ENCODE measurements at places on chromosomes 6 and 20.

DNA sequence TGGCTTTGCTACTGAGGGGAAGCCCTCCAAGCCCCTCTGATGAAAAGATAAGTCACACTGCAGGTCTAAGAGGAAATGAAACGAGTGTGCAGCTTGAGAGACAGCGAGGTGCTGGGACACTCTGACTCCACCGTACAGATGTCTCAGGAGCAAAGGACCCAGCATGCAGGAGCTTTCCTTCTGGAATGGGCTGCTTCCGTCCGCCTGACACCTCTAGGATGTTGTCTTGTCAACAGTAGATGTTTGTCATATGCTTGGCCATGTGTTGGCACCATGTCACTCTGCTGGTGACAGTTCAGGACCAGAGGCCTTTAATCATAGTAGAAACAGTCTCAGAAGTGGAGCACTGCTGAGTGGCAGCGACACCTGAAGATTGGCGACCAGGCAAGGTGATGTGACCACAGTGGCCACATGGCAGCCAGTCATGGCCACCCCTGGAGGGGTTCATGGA, 46.7 kb downstream of the SLC24A3 start:
- no peak for DNase-seq

GRCh38 chr20:58682656-58683531, 9.7 kb upstream of the NPEPL1 start:
- DNase-seq, result no peak

DNA sequence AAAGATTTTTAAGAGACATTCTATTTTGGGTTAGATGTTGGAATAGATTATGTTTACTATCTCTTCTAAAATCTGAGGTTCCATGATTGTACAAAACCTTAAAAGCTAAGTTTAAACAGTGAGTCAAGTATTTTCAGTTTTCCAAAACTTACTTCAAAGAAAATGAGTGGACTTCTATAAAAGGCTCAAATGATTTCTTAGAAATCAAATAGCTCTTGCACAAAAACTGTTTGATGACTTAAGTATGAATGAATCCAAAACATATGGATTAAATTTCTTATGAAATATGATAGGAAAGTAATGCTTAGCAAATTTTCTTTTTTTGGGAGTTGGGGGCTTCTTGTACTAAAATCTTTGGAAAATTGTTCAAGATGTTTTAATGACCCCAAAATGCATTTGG, 837.3 kb upstream of the SLC35B3 start:
- DNase-seq, result no peak

- DNase-seq, result no peak
Measured at GRCh38 chr20:24784607-24785006, 164.5 kb upstream of the CST7 start.

DNA sequence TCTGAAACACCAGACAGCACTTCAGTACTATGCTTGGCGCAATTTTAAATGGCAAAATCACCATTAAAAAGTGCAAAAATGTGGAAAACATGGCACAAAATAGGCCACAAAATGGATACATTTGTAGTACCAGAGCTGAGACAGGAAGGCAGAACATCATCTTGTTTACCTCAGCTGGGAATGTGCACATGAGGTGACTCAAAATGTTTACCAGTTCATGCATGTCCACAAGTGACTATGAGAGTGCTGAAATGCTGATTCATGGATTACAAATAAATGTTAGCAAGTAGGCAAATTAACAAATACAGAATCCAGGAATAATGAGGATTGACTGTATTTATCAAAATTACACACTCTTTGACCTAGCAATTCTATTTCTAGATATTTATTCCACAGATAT, 201.6 kb downstream of the ISM1 start:
- DNase-seq, result no peak

GRCh38 chr6:77463308-77463860, at the start of gene HTR1B:
HTR1B (minus strand) TSS chr6:77463491; CDS start chr6:77463403, 88 bp downstream.
- DNase-seq, result no peak

GRCh38 chr6:44078827-44079671, 48.2 kb downstream of the MRPL14 start:
- DNase-seq, result peak; percentile 48

DNA sequence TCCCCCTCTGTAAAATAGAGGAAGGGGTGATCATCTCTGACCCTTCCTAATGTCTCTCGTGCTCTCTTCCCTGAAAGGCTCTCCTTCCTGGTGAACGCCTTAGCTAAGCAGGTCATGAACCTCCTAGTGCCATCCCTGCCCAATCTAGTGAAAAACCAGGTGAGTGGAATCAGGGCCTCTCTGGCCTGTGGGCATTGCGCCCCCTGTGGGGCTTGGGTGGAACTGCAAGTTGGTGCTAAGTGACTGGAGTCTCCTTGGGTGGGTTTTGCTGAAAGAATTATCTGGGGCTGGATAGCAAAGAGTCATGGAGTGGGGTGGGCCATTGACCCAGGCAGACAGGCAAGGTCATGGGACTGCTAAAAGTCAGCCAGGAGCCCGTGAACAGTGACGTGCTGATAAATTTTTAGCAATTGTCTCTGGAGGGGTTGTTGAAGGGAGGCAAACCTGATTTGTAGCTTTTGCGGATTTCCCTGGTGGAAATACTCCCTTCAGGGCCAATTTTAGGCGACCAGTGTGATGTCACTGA, 8.9 kb downstream of the BPIFB1 start:
- DNase-seq, result peak; percentile 47

- no peak for DNase-seq
Measured at GRCh38 chr20:7744411-7744810, 195.8 kb downstream of the HAO1 start.

DNA sequence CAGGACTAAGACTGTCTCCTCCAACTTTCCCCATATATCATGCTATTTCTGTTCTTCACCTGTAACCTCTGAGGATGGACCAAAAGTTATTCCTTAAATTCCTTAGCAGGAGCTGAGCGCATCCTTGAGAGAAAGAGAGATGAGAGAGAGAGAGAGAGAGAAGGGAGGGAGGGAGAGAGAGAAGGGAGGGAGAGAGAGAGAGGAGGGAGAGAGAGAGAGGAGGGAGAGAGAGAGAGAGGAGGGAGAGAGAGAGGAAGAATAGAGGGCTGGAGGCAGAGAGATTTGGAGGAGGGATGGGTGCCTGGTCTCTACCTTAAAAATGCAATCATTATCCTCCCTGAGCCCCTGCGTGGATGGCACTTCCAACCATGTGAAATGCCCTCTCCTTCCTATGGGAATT, 73.6 kb downstream of the BMP2 start:
- DNase-seq, result no peak

- no peak for DNase-seq
Measured at GRCh38 chr20:20192366-20192765, 140.0 kb downstream of the CFAP61 start.

DNA sequence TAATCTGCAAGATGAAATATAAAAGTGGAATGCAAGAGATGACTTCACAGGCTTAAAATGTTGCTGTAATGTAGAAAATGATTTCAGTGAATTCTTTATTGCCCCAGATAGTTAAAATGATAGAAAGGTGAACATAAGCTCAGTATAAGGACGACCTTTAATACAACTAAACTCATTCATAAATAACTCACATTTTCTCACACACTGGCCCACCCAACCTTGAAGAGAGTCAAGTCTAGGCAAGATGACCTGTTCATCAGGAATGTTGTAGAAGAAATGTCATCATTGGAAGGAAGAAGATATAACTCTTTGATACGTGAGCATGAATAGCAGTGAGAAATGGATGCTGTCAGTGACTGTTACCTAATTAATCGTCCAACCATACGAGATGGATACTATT, 111.1 kb upstream of the SASH1 start:
- no peak for DNase-seq

GRCh38 chr6:43791745-43792422, 21.9 kb downstream of the VEGFA start:
- DNase-seq, result no peak

GRCh38 chr6:107369493-107369892, 89.9 kb downstream of the PDSS2 start:
- DNase-seq, result no peak

- no peak for DNase-seq
Measured at GRCh38 chr6:90811596-90812226, 224.8 kb upstream of the MAP3K7 start.

DNA sequence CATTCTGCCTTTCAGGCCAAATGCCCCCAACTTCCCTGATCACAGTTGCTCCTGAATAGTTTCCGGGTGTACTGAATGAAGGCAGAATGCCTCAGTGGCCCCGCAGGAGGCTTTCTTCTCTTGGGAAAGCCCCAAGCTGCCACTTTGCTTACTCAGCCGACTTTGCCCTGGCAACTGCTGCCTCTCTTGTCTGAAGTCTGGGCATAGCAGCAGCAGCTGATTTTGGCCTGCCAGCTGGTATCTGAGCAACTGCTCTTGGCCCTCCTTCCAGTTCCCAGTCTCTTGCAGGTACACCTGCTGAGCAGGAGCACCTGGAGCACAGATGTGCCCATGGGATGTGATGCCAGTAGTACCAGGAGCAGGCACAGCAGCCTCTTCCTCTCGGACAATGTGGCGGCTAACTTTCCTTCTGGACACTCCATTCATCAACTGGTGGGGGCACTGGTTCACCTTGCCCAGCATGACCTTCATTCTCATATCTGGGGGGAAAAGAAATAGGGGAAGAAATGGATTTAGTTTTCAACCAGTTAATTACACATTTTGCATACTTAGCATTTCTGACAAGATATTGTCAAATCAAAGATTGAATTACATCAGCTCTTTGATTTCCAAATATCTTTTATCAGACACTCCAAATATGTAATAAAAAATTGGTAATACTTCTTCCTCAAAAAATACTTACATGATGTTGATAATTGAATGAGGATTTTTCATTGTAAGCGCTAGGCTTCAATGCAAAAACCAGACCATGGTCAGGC, 468.2 kb downstream of the PKHD1 start:
- DNase-seq, result no peak

- no peak for DNase-seq
Measured at GRCh38 chr6:56581296-56581925, 61.3 kb downstream of the DST start.

DNA sequence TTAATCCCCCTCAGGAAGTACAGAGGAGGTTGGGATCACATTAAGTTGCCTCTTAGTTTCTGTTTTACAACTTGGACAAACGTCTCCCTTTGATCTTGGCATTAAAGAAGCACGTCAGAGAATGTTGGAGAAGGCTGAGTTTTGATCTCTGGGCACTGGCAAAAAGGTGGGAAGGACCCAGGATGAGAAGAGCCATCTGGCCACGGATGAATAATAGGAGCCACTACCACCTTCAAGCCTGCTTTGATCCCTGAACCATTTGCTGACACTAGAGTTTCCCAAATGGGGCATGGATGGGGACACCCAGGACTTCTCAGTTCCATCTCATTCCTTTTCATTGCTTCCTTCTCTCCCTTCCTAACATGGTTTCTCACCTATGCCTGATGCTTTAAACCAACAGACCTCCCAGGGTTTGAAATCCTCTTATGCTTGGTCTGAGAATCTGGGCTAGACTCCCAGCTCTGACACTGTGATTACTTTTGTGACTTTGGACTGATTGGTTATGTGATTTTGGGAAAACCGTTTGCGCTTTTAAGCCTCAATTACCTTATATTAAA, 5.8 kb downstream of the TM9SF4 start:
- no peak for DNase-seq

DNA sequence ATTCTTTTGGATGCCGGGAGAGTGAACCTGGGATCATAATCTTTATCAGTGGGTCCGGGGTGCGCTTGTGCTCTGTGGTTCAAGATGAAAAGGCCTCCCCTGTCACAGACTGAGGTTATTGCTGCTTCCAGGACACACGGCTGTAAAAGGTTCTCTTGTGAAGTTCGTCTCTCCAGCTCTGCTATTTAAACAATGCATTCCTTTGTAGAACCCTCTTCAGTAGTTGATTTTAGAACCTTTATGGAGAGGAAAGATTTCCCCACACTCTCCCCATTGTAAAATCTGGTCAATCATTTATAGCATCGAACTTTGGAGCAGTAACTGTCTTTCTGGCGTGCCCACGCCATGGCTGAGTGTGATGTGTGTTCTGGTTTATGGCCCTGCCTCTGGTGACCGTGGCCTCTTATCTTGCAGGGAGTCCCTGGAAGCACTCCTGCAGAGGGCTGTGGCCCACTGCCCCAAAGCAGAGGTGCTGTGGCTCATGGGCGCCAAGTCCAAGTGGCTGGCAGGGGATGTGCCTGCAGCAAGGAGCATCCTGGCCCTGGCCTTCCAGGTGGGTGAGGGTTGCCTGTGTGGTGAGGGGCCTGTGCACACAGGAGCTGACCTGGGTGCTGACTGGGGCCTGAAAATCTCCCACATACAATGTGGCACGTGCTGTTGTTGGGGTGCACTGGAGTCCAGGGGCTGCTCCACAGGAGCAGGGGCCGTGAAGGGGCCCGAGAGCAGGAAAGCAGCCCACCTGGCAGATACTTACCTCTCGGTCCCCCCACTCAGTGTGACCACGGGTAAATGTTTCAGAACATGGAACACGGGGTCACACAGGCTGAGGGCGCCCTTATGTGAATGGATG, 11.6 kb upstream of the C20orf204 start:
- DNase-seq, result no peak

DNA sequence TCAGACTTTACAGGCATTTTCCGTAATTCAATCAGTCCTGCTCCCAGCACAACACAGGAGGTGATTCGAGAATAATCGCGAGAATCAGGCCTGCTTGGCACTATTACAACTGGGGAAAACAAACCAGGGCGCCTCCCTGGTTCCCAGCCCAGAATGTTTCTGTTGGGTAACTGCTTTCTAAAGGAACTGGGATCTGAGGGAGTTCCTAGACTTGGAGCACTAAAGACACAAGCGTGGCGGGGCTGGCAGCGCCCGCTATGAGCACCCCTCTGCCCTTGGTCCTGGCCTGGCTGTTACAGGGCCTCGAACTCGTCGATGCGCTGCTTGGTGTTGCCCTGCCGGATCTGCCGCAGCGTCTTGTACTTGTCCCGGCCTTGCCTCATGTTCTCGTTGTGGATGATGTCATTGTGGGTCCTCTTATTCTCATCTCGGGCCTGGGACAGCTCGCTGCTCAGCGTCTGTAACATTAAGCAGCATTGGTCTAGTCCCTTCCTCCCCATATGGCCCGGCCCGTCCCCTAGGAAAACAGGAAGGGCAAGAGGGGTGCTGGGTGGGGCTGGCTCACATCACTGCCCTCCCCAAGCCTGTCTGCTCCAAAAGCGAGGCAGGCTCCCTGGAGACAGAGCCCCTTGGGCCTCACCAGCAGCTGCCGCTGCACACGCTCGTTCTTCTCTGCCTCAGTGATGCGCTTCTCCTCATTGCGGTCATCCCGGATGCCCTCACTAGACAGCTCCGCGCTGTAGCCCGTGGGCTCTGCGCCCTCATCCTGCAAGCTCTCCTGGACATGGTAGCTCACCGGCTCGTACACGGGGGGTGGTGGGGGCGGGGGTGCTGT, 52.3 kb downstream of the EZR start:
- DNase-seq, result no peak

- DNase-seq, result no peak
Measured at GRCh38 chr20:11891776-11892545, 25.7 kb upstream of the BTBD3 start.

- DNase-seq, result no peak
Measured at GRCh38 chr20:50115041-50115512, 2.1 kb upstream of the UBE2V1 start.

- no peak for DNase-seq
Measured at GRCh38 chr6:43699564-43700186, 12.1 kb upstream of the MRPS18A start.

GRCh38 chr6:81774542-81774941, 22.1 kb upstream of the TENT5A start:
- no peak for DNase-seq

- DNase-seq, result no peak
Measured at GRCh38 chr6:55913228-55914195, 38.1 kb upstream of the BMP5 start.
